Mesenchymal stem cell (in vitro differentiated cells and primary cell): ENCODE measurements at places on chromosomes 16 and 17.
A peak's percentile ranks its signal among the peaks of the same experiment; 100 is the strongest.

DNA sequence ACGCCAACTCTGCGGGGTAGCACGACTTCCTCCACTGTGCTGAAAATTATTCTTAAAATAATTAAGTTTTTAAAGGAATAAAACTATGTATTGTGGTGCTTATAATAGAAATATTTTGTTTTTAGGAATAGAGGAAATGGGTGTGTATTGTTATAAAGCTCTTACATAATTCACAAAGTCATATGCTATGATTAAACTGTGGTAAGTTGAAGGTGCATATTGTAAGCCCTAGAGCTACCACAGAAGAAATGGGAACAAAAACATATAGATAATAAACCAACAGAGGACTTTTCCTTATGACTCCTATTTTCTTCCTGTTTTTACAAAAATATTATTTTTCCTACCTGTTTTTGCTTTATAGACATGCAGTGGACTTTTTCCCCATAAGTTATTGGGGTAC lies 4.3 kb upstream of the SLFN11 start:
- DNase-seq = no peak

DNA sequence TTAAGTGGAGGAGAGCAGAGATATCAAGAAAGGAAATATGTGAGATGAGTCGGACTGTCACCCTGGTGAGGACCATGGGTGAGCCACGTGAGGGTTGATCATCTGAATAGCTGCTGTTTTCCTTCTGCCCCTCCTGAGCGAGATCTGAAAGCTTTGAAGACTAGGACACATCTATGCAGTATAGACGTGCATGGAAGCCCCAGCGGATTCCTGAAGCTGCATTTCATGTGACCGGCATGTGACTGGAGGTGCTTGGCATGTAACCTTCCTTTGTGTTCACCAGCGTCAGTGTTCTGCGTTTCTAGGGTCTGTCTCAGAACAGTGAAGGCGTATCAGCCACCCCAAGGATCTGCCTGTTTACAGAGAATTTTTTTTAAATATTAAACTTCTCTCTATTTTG lies 75.1 kb downstream of the MSI2 start:
- no peak for DNase-seq

- no peak for DNase-seq
Observed at GRCh38 chr16:86316967-86317812, 193.1 kb upstream of the FOXF1 start.

DNA sequence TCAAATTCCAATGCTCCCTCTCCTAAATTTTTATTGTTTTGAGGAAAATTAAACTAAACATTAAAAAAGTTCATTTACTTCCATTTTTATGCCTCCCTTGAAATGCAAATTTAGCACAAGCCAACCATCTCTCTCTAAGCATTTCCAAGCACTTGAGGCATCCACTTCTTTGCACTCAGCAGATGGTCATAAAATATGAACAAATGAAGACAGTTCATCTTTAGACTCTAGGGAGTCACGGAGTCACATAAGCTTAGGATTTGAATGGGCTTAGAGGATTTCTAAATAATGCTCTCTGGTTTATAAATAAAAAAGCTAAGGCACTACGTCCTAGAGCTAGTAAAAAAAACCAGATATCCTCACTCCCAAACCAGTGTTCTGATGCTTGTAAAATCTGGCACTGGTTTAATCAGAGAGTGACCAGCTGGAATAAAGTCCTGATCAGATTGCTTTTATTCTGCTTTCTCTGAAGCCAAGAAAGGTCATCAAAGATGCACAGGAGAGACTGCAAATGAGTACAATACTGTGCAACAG lies 204.2 kb downstream of the CA10 start:
- no peak for DNase-seq

GRCh38 chr17:47776330-47777197 lies 43.5 kb downstream of the TBX21 start:
- peak; percentile 59 for DNase-seq

DNA sequence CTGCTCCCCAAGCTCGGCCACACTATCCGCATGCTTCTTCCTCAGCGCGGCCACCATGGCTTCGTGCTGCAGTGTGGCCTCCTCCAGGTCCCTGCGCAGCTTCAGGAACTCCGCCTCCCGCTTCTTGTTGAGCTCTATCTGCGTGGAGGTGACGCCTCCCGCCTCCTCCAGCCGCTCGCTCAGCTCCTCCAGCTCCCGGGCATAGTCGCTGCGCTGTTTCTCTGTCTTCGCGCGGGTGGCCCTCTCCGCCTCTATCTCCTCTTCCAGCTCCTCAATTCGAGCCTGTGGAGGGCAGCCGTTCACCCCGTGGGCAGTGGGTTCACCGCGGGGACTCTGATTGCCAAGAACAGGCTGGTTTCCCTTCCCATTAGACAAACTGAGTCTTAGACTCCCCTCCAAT lies 19.0 kb downstream of the MYH3 start:
- DNase-seq = no peak

GRCh38 chr17:81479175-81480071 lies 33.2 kb downstream of the ACTG1 start:
- DNase-seq = no peak

- DNase-seq = no peak
Observed at GRCh38 chr16:52090080-52090479, 456.9 kb downstream of the TOX3 start.

GRCh38 chr17:65973237-65973636 lies 218.7 kb downstream of the CEP112 start:
- no peak for DNase-seq

GRCh38 chr16:61892531-61892930 lies 143.7 kb downstream of the CDH8 start:
- no peak for DNase-seq

DNA sequence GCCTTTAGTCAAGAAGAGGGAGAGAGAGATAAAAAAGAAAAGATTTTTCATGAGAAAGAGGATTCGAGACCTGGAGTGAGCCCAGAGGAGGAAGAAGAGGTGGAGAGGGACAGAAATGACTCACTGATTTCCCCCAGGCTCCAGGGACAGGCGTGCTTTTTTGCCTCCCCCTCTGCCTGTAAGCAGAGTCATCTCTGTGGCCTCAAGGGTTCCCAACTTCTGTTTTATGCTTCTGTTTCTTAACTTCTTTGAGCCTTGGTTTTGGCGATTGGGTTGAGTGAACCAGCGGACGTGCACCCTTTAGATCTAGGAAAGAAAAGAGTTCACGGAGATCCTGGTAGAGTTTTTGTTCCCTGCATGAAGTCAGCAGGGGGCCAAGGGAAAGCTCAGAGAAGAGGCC lies 147.9 kb upstream of the NOL11 start:
- DNase-seq = no peak

- DNase-seq = peak; percentile 74
Observed at GRCh38 chr16:25006504-25007056, 8.6 kb downstream of the ARHGAP17 start.

- peak; percentile 94 for DNase-seq
Observed at GRCh38 chr16:30491744-30492308, 19.3 kb downstream of the ITGAL start.

- no peak for DNase-seq
Observed at GRCh38 chr16:3017794-3018506, at the start of gene CLDN6. Gene CLDN6 (minus strand): TSS chr16:3018183. CDS start chr16:3016021, 2,162 bp downstream.

- DNase-seq = no peak
Observed at GRCh38 chr17:28081467-28081866, 39.0 kb downstream of the NLK start.

DNA sequence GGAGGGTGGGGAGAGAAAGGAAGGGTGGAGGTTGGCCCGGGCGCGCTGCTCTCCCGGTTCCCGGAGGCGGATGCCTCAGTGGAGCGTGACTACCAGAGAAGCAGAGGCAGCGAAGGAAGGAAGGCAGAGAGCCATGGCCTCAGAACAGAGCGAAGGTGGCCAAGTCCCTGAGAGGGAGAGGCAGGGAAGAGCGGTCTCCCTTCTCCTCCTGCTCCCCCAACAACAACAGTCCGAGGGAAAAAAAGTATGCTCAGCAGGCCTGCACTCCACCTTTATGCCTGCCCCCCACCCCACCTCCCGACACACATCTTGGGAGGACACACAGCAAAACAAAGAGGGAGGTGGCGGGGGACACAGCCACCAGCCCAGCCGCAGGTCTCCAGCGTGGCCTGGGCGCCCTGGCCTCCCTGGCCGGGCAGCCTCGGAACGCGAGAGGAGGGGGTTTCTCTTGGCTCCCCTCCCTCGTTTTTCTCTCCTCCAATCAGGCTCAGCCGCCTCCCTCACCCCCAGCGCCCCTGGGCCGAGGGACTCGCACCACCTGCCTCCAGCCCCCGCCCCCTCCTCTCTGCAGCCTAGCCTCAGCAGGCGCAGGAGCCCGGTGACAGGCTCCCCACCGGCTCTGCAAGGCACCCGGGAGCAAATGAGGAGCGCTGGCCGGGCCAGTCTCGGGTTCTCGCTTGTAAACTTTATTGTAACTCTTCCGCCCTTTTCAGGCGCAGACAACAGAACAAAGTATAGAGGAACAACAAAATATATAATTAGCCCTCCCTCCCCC lies 1.1 kb upstream of the HOXB7 start:
- peak; percentile 69 for DNase-seq

DNA sequence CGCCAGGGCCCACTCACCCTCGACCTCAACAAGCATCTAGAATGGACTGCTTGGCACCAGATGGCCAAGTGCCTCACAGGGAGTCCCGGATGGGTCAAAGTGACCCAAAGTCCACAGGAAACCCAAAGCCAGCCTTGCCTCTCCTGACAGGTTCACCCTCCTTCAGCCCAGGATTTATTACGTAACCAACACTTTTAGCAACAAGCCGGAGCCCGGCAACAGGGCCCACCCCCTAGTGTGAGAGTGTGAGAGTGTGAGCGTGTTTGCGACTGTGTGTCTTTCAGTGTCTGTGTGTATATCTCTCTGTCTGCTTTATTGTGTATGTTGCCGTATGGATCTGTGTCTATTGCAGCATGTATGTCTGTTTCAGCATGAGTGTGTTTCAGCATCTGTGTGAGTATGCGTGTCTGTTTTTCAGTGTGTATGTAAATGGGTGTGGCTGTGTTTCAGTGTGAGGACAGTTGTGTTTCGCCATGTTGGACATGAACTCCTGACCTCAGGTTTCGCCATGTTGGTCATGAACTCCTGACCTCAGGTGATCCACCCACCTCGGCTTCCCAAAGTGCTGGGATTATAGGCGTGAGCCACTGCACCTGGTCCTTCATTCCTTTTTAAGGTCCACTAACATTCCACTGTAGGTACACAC lies 13.7 kb upstream of the PEMT start:
- no peak for DNase-seq

DNA sequence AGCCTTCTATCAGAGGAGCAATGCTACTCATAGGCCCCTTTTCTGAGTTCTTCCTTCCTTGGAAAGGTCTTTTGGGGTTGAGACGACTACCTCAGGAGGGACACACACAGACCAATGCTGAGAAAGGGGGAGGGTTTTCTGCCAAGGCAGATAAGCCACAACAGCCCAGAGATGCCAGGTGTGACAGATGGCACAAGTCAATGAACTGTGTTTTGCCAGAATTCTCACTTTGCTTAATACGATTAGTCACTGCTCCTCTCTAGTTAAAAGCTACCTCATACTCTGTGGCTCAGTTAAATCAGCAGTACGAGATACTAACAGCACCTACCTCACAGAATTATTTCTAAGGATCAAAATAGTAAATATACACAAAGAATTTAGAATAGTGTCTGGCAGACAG lies 8.0 kb downstream of the BRD7 start:
- DNase-seq = no peak

- DNase-seq = no peak
Observed at GRCh38 chr16:23771027-23771426, 16.2 kb downstream of the CHP2 start.

GRCh38 chr17:83175119-83175821 lies 95.9 kb downstream of the METRNL start:
- DNase-seq = no peak

DNA sequence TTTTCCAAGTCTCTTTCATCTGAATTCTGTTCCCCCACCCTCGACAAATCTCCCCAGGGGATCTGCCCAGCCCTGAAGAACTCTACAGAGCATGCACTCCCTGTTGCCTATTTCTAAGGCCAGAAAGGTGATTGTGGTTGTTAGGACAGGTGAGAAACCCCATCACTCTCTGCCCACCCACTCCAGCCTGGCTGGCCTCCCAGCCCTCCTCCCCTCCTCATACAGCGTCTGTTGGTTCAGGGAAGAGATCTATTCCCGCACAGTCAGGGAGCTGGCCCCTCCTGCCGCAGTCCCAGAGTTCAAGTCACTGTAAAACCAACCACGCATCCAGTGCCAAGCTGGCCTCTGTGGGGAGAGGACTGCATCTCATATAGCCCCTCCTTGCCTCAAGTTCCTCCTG lies 98.7 kb downstream of the KCNJ12 start:
- no peak for DNase-seq

DNA sequence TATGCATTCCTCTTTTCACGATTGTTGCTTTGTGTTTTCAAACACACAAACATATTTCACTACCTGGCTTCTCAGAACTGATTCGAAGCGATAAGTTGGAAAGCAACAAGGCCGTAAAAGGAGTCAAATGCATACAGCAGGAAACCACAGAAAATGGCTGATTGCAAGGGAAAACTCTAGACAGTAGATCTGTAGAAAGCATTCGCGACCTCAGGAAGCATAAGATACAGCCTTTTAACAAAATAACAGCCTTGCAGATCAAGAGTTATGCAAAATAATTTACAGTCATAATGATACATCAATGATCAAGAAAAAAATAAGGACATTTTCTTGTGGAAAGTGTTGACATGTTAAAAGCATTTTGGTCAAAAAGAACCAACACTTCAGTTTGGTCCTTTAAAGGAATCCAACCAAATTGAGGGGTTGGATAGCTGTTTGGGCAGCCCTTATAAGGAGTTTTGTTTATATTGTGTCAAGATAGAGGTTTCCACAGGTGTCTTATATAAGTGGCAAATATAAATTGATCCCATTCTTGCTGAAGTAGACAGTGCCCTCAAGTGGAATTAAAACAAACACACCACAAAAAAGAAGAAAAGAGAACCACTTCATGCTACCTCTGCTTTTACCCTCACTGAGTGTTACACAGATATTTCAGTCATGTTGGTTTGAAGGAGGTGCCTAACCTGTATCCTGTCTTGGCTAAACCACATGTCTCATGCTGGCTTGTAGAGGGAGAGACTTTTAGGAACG lies 5.5 kb downstream of the CYLD start:
- DNase-seq = peak; percentile 9

DNA sequence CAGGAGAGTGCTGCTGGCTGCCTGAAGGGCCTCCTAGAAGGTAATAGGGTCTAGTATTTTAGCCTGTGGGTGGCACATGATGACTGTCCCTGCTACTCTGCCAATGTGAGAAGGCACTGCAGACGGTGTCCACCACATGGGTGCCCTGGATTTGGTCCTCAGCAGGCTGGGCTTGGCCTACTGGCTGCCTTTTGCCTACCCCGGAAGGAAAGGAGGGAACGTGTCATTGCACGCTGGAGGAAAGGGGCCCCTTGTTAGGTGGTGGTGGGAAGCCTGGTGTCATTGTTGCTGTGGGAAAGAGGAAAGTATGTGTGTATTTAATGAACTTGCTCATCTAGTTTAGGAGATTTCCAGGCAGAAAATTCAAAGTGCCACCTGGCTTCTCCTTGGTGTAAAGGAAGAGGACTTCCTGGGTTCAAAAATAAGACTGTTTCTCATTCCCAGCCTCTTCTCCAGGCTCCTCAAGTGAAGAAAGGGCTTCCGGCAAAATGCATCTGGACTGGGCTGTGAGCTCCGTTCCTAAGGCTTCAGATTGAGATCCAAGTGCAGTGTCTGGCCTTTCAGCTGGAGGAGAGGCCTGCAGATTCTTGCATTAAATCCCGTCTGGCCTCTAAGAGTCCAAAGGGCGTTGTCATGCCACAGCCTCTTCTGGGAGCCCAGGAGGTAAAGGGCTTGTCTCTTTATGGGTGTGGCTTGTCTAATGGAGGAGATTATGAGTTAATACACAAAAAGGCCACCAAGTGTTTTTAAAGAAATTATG lies 55.1 kb downstream of the RPTOR start:
- peak; percentile 41 for DNase-seq

GRCh38 chr16:69830534-69831211 lies 68.5 kb downstream of the WWP2 start:
- DNase-seq = peak; percentile 72

- DNase-seq = no peak
Observed at GRCh38 chr17:39553341-39553945, 54.3 kb downstream of the NEUROD2 start.
